ENCODE measurements at places on chromosomes 16 and 17. TPM values are rescaled to one million over a fixed set of nuclear protein-coding genes. Genes with fewer than 3 reads are reported as not detected.

BIRC5 gene
- 57.6 TPM for total RNA-seq

SLFN12L gene
- total RNA-seq = not detected

NARF gene
- total RNA-seq = 149 TPM

TNFAIP1 gene
- total RNA-seq = 33.7 TPM

ITPRIPL2 gene
- total RNA-seq = 19.3 TPM

DNA sequence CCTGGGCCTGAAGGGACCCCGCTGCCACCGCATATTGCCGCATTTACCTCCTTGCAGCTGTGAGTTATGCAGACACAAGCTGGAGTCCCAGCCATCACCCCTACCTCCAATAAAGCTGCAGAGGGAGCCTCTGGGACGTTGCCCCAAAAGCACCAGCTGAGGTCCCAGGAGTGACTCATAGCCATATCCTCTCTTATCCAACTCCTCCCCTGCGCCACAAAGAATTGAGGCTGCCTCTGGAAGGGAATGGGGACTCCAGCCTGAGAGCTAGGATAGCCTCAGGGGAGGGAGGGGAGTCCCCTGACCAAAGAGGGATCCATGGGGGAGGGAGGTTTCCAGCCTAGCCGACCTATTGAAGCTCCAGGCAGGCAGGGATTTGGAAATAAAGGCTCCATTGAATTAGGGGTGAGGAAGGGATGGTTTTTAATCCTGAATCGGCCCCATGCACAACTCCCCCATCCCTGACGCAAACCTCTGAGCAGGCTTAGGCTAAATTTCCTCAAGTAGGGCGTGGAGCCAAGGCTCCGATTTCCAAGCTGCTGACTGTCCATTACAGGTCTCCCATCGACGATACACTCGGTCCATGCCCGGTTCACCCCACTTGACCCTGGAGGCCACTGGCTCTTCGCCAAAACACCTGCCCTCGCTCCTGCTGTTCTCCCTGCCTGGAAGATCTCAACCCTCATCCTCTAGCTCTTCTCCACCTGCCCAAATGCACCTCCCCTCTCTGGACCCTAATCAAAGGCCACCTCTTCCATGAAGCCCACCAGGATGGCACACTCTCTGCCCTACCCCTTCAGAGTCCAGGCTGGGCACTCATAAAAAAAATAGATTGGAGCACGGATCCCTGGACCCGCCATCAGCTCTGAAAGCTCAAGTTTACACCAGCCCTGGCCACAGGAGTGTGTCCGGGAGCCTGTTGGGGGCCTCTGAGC lies 27.5 kb downstream of the PIMREG start:
- DNase-seq = peak; percentile 73

DNA sequence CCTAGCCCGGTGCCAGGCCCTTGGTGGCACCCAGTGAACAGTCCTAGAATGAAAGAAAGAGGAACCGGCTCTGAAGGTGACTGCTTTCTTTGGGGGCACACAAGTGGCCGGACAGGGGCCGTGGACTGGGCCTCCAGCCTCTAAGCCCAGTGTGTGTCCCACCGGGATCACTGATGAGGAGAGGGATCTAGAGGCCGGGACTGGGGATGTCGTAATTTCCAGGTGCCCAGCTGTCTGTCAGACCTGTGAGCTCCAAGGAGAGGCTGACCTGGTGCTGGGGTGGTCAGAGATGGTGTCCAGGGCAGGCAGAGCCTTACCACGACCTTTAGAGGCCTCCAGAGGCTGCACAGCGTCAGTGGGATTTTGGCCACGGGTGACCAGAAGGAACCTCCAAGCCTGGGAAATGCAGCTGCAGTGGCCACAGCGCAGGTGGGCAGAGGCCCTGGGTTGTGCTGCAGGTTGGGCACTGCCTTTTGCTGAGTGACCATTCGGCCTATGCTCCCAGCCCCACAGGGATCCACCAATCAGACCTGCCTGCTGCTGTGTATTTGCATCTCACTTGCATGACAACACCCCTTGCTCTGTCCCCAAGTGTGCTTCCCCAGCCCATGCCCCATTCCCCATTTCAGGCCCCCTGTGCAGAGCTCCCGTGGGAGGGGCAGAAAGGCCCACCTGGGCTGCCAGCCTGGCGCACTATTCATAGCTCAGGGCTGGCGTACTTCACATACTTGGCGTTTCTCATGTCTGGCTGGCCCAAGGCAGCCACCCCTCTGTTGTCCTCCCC lies 12.5 kb downstream of the ARHGAP23 start:
- DNase-seq = peak; percentile 96

DNA sequence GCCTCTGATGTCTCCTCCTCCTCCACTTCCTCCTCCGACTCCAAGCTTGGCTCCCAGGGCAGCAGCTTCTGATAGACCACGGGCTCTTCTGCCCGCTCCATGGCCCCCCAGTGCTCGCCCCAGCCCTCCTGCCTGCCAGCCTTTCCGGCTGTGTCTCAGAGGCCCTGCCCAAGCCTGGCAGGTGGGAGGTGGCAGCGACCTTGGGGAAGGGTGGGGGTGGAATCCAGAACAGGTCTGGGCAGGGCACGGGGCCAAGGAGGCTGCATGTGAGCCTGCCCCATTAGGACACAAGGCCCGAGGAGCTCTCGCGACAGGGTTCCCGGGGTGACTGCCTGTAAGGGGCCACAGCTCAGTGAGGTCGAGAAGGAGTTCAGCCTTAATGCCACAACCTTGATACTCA lies at the start of gene GGT6:
GGT6 (minus strand) TSS at position 157 of the 400 bp plus-strand sequence; CDS start at position 101, 56 bp downstream.
- DNase-seq = no peak

GRCh38 chr16:27634779-27635178 lies 84.8 kb downstream of the KATNIP start:
- no peak for DNase-seq

Data from endodermal cell (in vitro differentiated cells).